ENCODE measurements at places on chromosomes 6 and 20.

GRCh38 chr6:116458264-116458663 lies 2.9 kb upstream of the CALHM6 start:
- DNase-seq, result no peak

DNA sequence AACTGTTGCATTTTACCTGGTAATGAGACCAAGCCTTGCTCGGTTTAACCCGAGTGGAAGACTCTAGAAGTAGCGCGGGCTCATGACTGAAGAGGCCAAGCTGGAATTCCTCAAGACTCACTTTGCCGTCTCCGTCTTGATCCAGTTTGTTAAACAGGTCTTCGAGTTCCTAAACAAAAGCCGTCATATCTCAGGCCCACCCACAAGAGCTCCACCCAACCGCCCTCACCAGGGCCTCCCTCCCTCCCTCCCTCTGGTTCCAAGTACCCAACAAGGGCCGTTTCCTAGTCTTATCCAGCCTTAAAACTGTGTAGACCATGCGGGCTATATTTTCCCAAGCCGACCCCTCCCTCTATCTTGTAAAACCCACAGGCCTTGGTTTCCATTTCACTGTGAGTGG lies 81.4 kb downstream of the NINL start:
- DNase-seq, result no peak

GRCh38 chr6:10460096-10460495 lies 45.2 kb upstream of the TFAP2A start:
- no peak for DNase-seq

DNA sequence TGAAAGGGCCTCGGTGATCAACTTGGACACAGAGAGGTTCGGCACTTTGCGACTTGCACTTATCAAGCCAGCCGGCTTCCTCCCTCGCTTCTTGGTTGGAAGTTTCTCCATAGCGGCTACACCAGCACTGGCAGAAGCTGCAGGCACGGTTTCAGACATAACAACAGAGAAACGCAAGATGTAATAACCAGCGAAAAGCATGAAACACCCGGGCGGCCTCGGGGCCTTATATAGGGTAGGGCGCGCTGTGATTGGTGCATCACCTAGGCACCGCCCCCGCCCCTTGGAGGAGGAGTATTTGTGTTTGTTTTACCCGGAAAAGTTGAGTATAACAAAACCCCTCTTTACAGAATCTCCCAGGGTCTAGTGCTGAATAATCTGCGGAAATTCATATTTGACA lies 20.7 kb downstream of the HFE start:
- no peak for DNase-seq

DNA sequence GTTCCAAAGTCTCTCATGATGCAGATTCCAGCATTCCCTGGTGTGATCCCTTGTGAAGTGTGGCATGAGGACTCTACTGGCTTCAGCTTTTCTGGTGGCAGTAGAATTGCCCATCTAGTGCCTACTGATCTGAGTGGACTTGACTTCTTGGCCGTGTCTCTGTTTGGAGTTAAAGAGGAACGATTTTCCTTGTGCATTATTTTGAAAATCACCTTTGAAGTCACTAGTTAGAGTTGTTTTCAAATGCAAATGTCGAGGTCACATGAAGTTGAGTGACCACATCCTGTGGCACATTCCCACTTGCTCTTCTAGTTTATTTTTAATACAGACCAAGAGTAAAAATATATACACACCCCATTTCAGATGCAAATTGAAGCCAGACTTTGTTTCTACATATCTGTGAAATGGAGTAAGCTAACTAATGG lies 270.7 kb upstream of the TAB2 start:
- peak; percentile 76 for DNase-seq

GRCh38 chr6:7881765-7882500 lies 28.7 kb downstream of the TXNDC5 start:
- DNase-seq, result no peak

DNA sequence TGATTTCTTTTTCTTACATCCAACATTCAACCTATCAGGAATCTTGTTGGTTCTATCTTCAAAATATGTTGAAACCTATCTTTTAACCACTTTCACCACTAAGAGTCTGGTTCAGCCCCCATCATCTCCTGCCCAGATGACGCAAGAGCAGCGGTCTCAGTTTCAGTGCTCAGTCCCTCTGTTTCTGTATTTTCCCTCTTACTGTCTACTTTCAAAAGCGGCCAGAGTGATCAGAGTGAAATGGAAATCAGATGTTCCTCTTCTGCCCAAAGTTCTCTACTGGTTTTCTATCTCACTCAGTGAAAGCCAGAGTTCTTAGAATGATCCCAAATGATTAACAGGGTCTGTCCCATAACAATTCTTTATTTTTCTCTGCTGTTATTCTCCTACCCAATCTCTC lies 147.9 kb upstream of the PDE7B start:
- peak; percentile 48 for DNase-seq

All from activated CD8-positive, alpha-beta memory T cell treated with anti-CD3 and anti-CD28 coated beads, Interleukin-2, amount 10 ng/mL, durations not matched to agents 7 days and 5 days (primary cell).